Stimulated activated CD8-positive, alpha-beta memory T cell treated with anti-CD3 and anti-CD28 coated beads, Interleukin-7, amount 100 ng/mL, for 1 hour (primary cell): ENCODE measurements at places on chromosomes 5 and 9.

DNA sequence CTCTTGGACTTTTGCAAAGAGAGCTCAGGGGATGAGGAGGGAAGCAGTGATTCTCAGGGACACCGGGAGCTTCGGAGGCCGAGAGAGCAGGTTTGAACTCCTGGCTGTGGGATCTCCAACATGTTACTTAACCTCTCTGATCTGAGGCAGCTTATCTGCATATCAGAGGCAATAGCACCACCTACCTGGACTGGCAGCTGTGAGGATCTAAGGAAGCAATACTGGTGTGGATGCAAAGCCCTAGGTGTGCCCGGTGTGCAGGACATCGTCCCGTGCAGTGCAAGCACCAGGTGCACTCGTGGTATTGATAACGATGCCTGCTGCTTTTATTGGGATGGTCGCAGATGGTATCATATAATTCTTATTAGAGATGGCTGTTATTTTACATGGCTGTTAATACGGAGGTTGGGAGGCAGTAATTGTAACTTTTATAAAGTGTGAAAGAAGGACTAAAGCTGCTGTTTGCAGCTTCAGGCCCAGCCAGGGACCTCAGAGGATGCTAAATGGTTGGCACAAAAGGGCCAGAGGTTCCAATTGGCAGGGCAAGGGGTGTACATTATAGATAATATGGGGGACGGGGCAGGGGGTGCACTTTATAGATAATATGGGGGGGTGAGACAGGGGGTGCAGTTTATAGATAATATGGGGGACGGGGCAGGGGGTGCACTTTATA, 14.9 kb downstream of the COL5A1 start:
- DNase-seq, result no peak

- DNase-seq, result no peak
Observed at GRCh38 chr9:16459421-16460148, 410.9 kb downstream of the BNC2 start.

DNA sequence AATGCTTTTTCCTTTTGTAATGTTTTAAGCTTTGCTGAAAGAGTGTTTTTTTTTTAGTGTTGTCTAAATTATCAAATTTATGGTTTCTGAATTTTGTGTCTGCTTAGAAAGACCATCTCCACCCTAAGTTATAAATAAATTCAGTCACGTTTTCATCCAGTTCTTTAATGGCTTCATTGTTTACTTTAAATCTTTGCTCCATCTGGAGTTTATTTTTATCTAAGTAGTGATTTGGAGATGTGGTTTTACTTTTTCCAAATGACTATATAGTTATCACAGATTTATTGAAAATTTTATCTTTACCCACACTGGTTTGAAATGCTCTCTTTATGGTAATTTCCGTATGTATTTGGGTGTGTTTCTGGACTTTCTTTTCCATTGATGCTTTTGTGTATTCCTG, 577.2 kb upstream of the ZNF608 start:
- no peak for DNase-seq

DNA sequence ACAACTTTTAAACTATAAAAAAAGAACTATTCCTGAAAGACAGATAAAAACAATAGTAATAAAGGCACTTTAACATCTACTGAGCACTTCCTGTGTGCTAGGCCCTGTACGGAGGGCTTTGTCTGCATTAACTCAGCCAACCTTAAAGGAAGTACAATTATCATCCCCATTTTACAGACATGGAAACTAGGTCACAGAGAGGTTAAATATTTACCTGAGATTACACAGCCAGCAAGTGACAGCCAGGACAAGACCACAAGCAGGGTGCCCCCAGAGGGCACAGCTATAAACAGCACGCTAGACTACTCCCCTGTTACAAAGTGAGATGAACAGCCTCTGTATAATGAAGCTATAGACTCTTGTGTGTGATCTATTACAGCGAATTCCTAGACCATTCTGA, 25.5 kb downstream of the DDX31 start:
- no peak for DNase-seq

DNA sequence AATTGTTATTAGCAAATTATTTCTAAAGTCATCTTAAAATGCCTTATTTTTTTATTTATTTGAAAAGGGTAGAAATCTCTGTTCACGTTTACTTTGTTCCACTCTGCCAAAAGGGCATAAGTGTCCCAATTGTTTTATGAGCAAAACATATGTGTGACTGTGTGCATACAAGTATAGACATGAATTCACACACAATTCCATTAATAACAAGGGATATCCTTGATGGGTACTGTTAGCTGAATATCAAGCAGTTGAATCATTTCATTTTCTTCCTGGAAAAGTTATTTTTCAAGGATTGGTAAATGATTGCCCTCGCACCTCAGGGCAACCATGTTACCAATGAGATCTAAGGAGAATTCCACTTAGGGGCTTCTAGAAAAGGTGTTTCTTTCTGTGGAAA, 92.1 kb upstream of the TAF11L2 start:
- DNase-seq, result no peak

- no peak for DNase-seq
Observed at GRCh38 chr9:3846573-3846972, 320.8 kb upstream of the RFX3 start.

- no peak for DNase-seq
Observed at GRCh38 chr9:70435948-70436347, 21.5 kb upstream of the KLF9 start.

- no peak for DNase-seq
Observed at GRCh38 chr5:36943584-36943983, 67.0 kb downstream of the NIPBL start.

DNA sequence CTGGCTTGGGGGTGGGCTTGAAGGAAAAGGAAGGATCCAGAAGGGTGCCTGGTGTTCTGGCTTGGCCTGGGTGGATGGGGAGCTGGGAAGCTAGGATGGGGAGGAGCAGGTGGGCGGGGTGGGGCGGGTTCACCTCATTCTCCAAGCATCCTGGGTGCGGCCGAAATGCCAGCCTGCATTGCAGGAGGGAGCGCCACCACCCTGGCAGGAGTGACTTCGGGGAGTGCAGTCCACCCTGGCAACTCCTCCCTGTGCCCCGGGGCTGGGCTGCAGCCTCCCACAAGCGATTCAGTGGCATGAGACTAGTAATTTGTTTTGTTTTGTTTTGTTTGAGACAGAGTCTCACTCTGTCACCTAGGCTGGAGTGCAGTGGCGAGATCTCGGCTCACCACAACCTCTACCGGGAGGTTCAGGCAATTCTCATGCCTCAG, 5.5 kb downstream of the TTC16 start:
- DNase-seq, result no peak
